ENCODE measurements at places on chromosomes 5 and 9. TPM values are rescaled to one million over a fixed set of nuclear protein-coding genes. Genes with fewer than 3 reads are reported as not detected.

Gene FOXD4
- total RNA-seq, result 0.32 TPM

GRCh38 chr9:131418143-131419025 is 24.5 kb downstream of the PRRC2B start:
- peaks cover 75% of the 10 kb centered on the region for H3K4me1 ChIP-seq
- DNase-seq, result no peak
- peaks cover 11% of the 10 kb centered on the region for H3K36me3 ChIP-seq
- H3K27ac ChIP-seq, result no peak overlapping the region
- no peaks in the 10 kb centered on the region for H3K27me3 ChIP-seq

GRCh38 chr9:89678396-89679015 is 73.7 kb downstream of the GADD45G start:
- no peak overlapping the region for H3K27ac ChIP-seq
- no peak for DNase-seq
- no peak overlapping the region for H3K4me3 ChIP-seq
- H3K4me1 ChIP-seq, result no peaks in the 10 kb centered on the region
- no peaks in the 10 kb centered on the region for H3K27me3 ChIP-seq
- H3K36me3 ChIP-seq, result no peaks in the 10 kb centered on the region

- no peak overlapping the region for H3K4me3 ChIP-seq
- no peak overlapping the region for H3K27ac ChIP-seq
These were observed 174.9 kb upstream of the MVB12B start for GRCh38 chr9:126151686-126152134.

DNA sequence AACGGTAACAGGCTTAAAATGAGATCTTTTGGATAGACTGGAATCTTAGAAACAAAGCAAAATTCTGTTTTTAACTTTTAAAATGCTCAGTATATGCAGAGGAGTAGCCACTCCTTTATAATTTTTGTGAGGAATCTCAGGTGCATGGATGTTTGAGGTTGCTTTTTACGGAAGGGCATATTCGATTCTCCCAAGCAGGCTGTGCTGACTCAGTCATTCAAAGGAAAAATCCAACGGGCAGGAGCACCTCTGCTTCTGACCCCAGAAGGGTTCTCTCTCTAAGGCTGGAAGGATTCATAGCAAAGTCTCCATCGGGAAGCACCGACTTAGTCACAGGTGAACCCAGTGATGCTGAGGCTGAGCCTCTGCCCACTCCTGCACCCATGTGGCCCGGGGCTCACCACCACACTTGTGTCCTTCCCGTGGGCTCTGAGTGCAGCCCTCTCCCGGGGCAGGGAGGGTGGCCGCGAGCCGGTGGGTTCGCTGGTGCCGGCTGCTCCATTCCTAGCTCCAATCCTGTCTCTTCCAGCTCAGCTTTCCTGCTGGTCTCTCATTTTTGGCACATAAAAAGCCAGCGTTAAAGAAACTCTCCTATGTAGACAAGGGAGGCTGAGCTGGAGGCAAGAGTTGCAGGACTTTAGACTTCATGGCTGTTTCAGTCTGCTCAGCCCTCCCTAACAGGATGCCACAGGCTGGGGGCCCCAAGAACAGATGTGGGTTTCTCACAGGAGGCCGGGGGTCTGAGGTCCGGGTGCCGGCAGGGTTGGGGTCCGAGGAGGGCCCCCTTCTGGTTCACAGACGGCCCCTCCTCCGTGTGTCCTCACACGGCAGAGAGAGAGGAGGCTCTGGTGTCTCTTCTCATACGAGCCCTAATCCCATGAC is 135.6 kb upstream of the LPCAT1 start:
- H3K4me1 ChIP-seq, result no peaks in the 10 kb centered on the region
- no peak overlapping the region for H3K27ac ChIP-seq
- no peaks in the 10 kb centered on the region for H3K27me3 ChIP-seq
- no peak overlapping the region for H3K4me3 ChIP-seq
- H3K36me3 ChIP-seq, result no peaks in the 10 kb centered on the region
